ENCODE measurements at places on chromosomes 2 and 18.

DNA sequence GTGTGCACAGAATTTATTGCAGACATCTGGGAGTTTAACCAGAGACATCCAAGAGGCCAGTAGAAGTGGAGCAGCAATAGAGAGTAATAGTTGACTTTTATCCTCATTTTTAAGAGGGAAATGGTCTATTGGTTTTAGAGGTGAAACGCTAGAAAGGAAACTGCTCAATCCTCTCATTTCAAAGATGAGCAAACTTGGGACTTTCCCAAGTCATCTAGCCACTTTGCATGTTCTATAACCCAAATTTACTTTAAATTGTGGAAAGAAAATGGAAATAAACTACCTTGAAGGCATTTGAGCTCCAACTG is 601.7 kb downstream of the ARHGAP15 start:
- no peak for DNase-seq

- no peak for DNase-seq
Observed at GRCh38 chr18:59848002-59848401, 51.8 kb upstream of the PMAIP1 start.

DNA sequence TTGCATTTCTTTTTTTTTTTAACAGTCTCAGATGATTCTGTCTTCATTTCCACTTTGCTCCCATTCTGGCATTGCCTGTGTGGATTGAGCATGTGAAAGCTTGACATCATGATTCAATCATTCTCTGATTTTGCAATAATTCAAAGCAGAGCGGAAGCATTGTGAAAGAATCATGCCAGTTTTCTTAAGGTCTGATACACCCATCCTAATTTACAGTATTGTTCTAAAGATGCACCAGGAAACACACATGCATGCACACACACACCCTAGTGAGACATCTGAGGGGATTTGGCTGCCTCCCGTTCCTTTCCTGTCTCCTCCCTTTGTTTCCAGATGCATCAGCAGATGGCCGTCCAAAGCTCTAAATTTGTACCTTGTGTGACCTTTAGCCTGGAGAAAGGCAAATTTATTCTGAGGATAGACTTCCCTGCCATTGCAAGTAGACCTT is 97.3 kb downstream of the FMNL2 start:
- no peak for DNase-seq

DNA sequence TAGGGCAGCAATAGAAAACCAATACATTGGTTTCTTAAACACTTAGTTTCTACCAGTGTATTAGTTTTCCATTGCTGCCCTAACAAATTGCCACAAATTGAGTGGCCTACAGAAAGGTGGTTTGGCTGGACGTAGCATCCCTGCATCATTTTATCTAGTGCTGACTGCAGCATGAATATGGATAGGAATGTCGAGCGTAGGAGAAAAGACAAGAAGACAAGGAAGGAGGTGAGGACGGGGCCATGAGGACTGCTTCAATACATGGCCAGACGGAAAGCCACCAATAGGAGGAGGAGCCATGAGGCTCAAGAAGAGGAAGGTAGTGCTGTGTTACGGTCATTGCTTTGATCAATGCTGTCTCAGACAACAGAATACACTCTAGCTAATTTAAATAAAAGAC is 154.5 kb upstream of the NDUFV2 start:
- DNase-seq, result no peak

All from T47D (cell line).